ENCODE measurements at places on chromosomes 3 and 15.

DNA sequence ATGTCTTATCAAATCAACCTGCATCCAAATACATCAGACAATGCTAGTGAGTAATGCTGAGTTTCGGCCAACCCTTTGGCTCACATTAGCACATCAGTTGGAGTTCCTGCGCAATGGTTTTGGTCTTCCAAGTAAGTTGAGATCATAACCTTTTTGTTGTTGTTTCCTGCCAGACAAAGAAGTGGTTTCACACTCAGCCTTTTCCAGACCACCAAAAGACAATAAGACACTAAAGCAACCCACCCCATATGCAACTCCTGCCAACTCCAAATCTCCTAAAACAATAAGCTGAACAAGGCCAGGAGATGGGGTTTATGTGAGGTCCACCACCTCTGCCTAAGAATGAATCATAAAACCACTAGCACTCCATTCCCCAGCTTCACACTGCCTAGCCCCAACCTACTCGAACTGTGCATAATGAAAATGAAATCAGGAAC lies 177.0 kb downstream of the ERC2 start:
- DNase-seq = no peak

DNA sequence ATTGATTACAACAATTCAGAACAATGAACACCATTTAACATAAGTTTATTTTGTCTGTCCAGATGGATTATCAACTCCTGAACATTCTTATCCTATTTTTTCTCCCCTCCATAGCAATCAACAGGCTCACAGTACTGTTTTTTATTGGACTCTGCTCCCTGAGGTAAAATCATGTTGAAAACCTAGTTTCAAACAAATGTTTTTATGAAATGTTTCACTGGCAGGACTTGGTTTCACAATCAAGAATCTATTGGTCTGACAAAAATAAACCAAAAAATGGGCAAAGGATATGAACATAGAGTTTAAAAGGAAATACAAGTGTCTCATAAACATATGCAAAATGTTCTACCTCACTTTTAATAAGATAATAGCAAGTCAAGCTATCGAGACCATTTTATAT lies 2.6 kb upstream of the MYRIP start:
- no peak for DNase-seq

- DNase-seq = no peak
Measured at GRCh38 chr3:41112466-41112865, 86.8 kb upstream of the CTNNB1 start.

GRCh38 chr3:70832089-70832833 lies 519.8 kb upstream of the MDFIC2 start:
- DNase-seq = peak; percentile 91

DNA sequence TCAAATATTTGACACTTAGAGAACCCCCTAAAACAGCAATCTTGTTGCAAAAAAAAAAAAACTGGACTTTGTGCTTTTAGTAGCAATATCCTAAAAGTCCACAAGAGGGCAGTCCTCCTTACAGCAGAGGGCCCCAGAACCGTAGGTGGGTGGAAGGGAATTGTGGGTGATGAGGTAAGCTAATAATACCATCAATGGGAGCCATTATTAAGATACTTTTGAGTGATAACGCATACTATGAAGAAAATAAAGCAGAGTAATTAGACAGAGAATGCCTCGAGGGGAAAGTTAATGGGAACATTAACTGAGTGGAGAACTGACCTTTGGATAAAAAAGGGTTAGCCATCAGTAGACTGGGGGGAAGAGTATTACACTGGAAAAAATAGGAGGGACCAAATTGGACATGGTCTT lies 229.9 kb downstream of the THRB start:
- peak; percentile 12 for DNase-seq

DNA sequence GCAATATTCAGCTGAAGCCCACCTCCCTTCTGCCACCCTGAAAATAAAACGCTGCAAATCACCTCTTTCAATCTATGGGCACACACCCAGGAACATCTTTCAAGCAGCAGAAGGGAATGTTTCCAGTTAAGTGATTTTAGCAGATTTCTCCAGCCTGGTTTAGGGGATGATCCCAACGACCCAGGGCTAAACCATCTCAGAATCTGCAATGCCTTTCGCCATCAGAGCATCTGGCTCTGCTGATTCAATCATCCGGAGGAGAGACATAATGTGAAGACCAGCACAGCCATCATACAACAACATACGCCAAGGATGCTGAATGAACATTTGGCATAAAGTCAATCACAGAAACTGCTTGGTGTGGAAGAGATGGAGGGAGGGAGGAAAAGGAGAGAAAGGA lies 15.5 kb upstream of the LRRN1 start:
- no peak for DNase-seq
